ENCODE measurements at places on chromosomes 6 and 20.

GRCh38 chr20:33443512-33444239 lies at the start of gene SNTA1:
SNTA1 (minus strand) TSS chr20:33443763; CDS start chr20:33443620, 143 bp downstream.
- DNase-seq = peak; percentile 99

DNA sequence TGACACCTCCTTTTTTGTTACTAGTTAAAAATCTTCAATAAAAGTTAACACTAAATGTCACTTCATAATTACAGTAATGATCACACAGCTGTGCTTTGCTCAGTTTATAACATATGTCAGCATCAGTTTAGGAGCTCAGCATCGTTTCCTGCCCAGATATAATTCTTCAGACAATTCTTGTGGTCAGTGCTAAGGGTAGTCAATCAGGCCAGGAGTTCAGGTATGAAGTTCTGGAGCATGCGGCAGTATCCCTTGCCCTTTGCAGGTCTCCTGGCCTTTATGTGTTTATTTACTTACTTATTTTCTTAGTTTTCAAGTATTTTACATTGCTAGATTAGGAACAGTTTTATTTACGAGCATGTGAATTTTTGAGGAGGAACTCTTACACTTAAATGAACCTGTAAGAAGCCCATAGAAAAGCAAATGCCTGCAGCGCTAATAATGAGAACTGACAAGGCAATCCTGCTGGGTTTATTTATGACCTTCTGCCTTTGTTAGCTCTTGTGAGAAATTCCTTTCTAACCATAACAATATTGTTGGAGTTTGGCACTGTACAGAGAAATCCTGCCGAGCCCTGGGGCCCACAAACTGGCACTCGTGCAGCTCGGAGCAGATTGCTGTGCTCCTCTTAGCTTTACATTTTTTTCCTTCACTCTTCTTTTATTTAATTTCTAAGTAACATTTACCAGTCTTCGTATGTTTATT lies 252.8 kb downstream of the TMEM242 start:
- DNase-seq = no peak

DNA sequence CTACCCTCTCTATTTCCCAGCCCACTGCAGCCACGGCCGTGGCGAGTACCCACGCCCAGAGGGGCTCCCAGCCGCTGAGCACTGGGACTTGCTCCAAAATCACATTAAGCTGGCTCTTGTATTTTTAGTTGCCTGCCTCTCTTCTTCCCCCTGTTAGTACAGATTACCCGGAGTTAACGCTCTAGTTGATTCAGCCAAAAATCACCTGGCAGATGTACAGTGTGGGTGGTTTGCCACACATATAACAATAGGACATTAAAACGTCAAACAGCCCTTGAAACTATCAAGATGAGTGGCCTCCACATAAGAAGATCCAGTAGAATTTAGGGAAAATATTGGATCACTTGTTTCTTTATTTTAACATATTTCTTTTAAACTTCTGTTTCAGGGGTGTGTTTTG lies 268.8 kb upstream of the PRDM1 start:
- DNase-seq = no peak

- no peak for DNase-seq
These were observed 211.0 kb downstream of the FOXC1 start for GRCh38 chr6:1820714-1821113.

DNA sequence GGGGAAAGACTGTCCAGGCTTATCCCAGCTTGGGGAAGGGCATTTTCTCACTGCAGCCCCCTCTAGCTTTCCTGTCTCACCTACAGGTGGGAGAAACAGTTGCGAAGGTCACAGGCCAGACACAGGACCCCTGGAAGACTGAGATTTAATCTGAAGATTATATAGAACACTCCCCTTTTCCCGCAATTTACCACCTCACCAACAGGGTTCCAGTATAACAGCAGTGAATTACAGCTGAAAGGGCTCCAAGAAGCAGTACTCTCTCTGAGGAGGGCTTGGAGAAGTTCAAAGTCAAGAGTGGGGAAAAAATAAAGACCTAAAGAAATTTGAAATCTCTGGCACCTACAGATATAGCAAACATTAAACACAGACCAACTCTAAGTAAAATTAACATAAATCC lies 111.9 kb downstream of the ANKRD60 start:
- DNase-seq = no peak

DNA sequence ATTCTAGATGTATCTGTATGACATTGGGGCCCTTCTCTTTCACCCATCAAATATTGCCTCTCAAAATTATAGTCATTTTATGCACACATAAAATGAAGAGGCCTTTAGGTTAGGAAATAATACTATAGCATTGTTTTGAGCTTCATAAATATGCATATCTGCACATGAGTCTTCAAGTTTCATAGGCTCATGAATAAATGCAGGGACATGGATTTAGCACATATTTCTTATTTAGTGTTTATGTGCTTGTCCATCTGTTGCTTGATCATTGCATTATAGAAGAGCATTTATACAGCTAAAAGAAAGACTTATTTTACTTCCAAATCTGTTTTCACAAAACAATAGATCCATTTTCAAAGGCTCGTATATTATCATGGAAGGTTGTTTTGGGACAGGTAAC lies 455.8 kb downstream of the EPM2A start:
- no peak for DNase-seq

DNA sequence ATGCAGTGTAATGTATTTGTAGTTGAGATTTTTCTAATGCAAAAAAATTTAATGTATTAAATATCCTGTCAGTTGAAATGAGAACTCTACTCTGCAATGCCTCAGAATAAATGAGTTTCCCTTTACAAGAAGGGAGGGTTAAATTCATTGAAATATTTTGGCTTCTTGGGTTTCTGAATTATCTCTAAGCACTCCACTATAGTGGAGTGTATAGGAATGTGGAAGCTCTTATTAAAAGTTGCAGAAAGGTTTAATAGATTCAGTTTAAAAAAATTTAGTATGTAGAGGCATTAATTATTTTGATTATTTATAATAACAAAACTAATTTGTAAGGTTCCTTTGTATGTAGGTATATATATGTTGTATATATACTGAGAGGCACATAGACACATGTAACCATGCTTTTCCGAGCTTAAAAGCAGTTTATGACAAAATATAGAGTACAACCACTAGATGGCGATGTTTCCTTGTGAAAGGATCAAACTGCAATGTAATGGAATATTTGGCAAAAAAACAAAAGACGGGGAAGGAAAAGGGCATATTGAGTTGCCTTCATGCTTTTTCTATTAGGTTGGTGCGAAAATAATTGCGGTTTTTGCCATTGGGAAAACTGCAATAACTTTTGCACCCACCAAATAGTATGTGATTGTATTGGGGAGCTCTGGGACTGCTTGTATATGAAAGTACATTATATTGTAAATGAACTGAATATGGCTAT lies 144.2 kb downstream of the MYO6 start:
- DNase-seq = no peak

DNA sequence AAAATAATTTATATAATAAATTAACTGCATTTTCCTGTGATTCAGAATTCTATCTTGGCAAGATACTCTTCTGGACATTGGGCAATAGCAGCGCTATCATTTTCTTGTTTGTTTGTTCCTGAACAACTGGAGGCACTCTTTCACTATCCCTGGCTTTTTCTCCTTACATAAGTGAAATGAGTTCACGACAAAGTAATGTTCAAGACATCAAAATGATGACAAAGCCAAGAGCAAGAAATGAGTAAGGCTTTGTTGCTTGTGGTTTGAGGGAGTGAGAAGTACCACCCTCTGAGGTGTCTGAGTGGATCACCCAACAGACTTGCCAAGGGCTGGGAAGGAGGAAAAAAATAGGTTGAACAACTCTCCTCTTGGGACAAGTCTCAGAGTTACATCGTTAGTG lies 466.6 kb upstream of the JAG1 start:
- DNase-seq = peak; percentile 35

DNA sequence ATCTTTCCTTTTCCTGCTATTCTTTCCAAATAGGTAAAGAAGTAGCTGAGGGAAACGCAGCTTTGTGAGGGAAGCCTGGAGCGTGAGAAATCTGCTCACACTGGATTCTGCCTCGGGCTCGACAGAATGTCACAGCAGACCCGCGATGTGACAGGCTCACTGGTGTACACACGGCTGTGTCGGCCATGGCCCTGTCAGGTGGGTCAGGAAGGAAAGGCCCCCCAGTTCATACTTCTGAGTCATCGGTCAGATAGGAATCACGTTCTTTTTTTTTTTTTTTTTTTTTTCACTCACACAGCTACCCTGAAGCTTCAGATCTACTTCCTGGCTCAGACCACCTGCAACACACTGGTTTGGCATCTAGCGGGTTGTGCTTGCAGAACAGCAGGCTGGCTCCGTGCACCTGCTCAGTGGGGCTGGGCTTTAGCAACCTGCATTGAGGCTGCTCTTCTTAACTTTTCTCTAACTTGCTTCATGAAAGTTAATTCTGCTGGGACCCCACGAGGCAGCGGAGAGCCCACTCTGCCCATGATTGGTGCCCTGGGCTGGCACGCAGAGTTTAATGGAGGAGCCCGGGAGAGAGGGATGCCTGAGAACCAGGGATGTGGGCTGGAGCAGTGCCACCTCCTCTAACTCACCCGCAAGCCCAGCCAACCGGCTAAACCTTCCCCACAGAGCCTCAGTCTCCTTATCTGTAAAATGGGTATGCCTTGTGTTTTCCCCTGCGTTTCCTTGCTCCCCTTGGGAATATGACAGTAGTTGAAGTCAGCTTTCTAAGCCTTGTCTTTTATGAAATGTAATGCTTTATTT lies 61.5 kb upstream of the FNDC1 start:
- no peak for DNase-seq

GRCh38 chr6:138008791-138009190 lies 98.4 kb downstream of the PERP start:
- DNase-seq = no peak

- DNase-seq = no peak
These were observed 228.1 kb upstream of the JARID2 start for GRCh38 chr6:15017803-15018202.

GRCh38 chr6:98945311-98946115 lies 2.2 kb downstream of the FBXL4 start:
- no peak for DNase-seq

- DNase-seq = no peak
These were observed 135.9 kb upstream of the DTNBP1 start for GRCh38 chr6:15798533-15799255.

GRCh38 chr6:67811239-67812037 lies 823.6 kb upstream of the ADGRB3 start:
- no peak for DNase-seq

- DNase-seq = no peak
These were observed 1132.5 kb upstream of the MAP3K7 start for GRCh38 chr6:91719414-91719813.

- no peak for DNase-seq
These were observed 112.6 kb downstream of the CDC5L start for GRCh38 chr6:44500074-44500473.

All from H54 (cell line).